ENCODE measurements at places on chromosomes 2 and 18.

DNA sequence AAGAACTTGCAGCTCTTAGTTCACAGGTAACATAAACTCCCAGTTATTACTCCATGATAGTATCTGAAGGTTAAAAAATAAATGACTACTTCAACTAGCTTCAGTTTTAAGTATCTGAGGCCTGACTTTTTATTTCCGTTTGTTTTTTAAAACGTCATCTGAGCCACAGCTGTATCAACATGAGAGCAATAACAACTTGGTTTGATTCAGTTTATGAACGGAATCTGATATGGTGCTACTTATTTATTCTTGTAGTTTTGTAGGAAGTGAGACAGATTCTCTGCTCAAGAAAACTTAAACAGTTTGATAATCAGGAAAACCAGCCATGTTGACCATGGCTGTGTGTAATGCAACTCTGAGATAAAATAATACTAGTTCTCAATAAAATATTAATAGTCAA lies 34.9 kb downstream of the NAB1 start:
- no peak for DNase-seq

DNA sequence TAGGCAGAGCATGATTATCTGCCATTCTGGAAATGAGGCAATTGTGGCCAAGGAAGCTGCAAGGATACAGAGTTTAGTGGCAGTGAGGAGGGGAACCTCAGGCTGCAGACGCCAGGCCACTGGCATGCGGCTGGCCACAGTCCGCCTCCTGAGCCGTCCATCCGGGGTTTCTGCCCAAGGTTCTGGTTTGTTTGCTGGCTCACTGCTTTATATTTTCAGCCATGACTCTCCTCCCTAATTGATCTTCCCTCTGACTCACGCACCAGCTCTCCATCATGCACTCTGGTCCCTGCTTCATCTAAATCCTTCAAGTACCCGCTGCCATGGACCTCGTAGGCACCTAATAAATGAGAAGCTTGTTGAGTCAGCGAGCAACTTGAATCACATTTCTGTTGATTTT lies 107.8 kb upstream of the REV1 start:
- DNase-seq = no peak

DNA sequence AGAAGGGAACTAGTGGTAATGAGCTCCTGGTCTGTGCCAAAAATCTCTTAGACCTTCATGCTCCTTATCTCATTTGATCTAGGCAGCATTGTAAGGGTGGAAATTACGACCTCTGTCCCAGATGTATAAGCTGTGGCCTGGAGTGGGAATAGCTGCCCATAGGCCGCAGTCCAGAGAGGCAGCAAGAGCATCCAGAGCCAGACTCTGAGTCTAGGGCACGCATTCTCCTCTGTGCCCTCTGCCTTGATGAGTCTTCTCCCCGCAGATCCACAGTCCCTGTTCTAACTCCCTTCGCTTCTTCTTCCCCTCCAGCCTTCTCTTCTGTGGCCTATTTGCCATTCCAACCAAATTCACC lies 304.6 kb downstream of the MYCN start:
- no peak for DNase-seq

- no peak for DNase-seq
These were observed 290.0 kb upstream of the CXCR4 start for GRCh38 chr2:136407952-136408318.

DNA sequence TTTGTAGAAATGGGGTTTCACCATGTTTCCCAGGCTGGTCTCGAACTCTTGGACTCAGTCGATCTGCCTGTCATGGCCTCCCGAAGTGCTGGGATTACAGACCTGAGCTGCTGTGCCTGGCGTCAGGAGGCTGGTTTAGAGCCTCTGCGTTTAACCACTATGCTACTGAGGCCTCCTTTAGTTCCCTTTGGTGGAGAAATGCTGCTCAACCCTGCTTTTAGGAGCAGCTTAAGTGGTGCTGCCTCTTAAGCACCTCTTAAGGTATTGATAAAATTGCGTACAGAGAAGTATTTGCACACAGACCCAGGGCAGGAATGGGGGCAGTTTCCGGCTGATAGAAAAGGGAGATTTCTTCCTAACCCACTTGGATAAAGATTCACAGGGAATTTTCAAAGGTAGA lies 8.0 kb downstream of the CD8A start:
- no peak for DNase-seq

- DNase-seq = no peak
These were observed 1005.4 kb upstream of the DDX18 start for GRCh38 chr2:116809109-116809508.

- no peak for DNase-seq
These were observed 3.5 kb downstream of the EHD3 start for GRCh38 chr2:31237348-31238017.

DNA sequence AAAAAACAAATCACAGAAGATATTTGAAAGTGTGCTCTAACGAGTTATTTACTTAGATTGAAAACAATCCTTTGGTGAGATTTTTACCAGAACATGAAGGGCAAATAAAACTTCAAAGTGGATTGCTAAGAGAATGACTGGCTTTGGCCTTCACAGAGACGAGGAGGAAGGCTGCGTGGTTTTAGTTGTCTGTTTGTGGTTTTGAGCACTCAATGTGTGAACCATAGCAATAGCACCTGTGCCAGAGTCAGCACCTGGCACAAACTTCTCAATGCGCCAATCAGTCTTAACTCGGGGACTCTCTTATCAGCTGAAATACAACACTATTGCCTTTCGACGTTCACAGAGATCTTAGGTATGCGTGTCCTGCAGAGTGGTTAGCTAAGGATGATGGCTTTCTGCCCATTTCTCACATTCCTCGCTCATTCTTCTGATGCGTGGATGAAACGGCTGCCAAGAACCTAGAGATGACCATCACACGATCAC lies 70.0 kb downstream of the MBP start:
- no peak for DNase-seq

GRCh38 chr2:190766595-190766994 lies 114.0 kb upstream of the GLS start:
- no peak for DNase-seq

DNA sequence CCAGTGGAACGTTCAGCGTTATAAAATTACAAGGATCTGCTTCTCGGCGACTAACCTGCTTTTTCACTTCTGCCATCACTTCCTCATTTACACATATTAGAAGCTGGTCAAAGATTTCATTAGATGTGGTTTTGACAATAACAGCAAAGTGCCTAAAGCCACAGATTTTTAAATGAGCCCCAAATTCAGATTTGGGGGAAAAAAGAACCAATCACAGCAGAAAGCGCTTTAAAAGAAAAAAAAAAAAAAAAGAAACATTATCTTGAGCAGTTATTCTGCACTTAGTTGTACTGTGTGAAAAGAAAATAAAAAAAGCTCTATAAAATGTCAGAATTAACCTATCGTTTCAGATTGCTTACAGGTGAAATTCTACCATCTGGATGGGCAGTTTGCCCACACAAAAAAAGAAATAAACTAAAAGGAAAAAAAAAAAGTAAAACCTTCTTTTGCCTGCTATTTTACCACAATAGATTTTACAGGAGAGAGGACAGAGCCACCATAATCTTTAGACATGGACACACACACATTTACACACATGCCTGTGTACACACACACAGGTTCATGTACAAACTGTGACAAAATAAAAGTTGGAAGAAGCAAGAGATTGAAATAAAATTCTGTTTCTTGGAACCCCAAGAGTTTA lies 167.2 kb downstream of the TCF4 start:
- DNase-seq = no peak
